ENCODE measurements at places on chromosomes 5 and 9.
A peak's percentile ranks its signal among the peaks of the same experiment; 100 is the strongest.

GRCh38 chr9:34575862-34576596 is 13.5 kb downstream of the CNTFR start:
- no peak for DNase-seq

GRCh38 chr5:5078009-5078897 is 61.9 kb upstream of the ADAMTS16 start:
- no peak for DNase-seq

- DNase-seq, result no peak
Measured at GRCh38 chr9:122382901-122383850, 12.4 kb downstream of the PTGS1 start.

DNA sequence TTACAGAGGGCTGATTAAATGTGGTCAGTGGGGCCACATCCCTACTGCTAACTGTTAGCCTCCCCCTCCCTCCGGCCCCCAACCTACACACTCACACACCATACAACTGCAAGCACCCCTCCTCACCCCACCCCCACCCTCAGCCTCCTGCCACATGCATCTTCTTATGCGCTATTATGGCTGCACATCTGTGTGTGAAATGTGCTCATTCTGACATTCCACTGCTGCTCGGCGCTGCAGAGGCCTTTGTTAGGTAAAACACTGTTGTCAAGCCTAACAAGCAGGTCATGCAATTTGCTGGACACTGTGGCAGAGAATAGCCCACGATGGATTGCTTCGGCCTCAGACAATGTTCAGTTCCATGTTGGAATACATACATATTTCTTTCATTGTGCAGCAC is 173.6 kb downstream of the NR2F1-AS1 start:
- no peak for DNase-seq

DNA sequence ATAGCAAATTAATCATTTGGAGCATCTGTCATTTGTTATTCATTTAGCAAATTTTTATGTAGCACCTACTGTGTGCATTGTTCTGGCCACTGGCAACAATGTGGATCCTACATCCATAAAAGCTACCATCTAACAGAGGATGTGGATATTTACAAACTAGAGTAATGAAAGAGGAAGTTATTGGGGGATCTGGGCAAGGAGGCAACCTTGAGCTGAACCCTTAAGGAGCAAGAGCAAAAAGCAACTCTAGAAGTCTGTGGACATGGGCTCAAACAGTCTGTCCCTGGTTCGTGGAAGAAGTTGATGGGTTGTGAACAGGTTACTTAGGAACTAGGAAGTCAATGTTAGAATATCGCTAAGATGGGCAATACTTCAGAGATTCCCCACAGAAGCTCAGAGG is 259.9 kb downstream of the SYK start:
- no peak for DNase-seq

DNA sequence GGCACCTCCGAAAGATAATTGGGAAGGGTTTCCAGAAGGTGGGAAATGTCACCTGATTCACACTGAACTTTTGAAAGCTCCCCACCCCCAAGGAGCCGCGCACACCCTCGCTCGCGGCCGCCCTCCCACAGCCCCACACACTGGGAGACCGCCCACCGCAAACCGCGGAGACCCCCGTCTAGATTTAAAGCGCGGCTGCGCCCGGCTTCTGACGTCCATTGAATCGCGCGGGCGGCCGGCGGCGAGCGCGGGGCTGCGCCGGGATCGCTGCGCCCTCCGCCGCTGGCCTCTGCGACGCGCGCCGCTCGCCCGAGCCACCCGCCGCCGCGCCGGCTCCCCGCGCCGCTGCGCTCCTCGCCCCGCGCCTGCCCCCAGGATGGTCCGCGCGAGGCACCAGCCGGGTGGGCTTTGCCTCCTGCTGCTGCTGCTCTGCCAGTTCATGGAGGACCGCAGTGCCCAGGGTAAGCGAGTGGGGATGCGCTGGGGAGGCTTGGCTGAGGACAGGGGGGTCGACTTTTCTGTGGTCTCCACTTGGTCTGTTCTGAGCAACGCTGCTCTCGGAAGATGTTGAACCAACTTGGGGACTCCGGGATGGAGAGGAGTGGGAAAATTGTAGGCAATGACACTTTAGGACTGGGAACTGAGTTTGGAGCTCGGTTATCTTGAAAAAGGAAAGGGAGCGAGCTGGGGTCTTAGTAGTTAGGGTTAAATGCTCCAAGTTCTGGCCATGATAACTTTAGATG is at the start of gene FST:
TSS of gene FST (plus strand) at position 214 of the 743 bp plus-strand sequence. CDS start at position 377, 163 bp downstream.
- DNase-seq, result peak; percentile 33

- no peak for DNase-seq
Measured at GRCh38 chr5:6495433-6496206, 47.0 kb downstream of the UBE2QL1 start.

DNA sequence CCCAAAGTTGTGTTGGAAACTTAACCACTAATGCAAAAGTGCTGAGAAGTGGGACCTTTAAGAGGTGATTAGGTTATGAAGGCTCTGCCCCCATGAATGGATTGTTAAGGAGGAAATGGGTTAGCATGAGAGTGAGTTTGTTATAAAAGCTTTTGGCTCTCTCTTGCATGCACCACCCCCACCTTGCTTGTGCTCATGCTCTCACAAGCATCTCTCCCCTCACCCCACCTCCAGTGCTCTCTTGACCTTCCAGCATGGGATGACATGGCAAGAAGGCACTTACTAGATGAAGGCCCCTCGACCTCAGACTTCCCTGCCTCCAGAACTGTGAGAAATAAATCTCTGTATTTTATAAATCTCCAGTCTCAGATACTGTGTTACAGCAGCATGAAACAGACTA is 52.8 kb downstream of the RICTOR start:
- DNase-seq, result no peak

DNA sequence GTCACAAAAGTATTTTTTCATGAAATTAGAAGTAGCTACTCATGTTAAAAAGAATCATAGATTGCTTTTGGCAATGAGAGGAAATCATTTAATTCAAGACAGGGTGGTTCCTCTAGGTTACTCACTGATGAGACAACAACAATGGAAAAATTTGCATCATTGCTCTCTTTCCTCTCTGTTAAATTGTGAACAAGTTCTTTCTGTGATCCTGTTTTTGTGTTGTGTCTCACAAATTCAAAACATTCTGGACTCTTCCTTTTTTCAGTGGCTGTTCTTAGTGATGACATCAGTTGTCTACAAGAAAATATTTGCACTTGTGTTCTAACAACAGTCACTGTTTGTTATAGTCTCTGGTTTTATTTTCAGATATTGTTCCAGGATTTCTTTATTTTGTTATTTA is 95.3 kb downstream of the XRCC4 start:
- DNase-seq, result no peak

DNA sequence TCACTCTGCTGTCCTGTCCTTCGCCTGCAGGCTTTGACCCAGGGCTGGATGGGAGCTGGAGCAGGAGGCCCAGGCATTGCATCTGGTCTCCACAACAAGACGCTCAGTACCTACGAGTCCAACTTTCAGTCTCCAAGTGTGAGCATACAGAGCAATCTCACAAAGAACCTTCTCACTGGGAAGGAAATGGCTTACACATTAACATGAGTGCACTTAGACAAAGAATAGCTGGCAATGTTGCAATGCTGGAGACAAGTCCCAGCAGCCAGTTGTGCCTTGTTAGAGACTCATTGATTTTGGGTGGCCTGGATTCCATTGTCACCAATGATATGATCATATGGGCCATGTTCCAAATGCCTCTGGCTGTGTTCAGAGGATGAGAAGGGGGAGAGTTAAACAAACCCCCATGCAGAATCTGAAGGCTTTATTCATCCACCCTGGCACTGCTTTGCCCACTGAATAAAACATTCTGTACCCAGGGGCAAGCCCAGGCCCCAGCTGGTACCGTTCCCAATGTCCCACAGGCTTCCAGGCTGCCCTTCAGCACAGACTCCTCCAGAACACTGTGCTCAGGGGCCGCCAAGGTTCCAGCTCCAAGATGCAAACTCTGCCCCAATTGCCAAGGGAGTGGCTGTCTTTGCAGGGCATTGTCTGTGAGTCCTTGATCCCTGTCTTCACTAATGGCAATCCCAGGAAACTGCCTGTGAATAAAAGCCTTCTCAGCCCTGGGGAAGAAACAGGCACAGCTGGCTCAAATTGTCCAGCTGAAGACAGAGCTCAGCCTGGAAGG is 185.5 kb downstream of the HSD17B3 start:
- no peak for DNase-seq

DNA sequence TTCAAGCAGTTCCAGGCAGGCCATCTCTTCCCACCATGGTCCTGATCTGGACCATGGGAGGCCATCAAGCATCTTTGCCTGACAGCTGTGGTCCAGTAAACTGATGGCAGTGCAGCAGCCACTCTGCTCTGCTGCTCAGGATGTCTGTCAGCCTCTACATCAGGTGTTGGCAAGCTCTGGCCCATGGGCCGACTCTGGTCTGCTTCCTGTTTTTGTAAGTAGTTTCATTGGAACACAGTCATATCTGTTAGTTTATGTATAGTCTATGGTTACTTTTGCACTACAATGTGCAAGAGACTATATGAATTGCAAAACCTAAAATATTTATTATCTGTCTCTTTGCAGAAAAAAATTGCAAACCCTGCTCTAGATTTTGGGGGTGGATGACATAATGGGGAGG is 225.0 kb downstream of the KCTD16 start:
- no peak for DNase-seq

DNA sequence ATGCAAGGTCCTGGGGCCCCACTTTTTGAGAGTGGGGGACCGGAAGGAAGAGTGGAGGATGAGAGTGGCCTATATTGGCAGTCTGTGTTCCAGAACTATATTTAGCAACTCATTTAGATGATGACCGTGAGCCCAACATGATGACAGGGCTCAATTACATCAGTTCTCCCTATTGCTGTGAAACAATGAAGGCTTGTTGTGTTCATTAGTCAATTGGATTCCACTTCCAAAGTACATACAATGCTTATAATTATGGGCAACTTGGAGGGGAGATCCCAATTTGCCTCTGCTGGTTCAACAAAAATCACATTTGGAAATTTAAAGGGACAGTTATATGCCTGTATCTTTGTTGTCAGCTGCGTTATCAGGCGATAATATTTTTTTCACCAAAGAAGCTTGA is 91.1 kb downstream of the TARS1 start:
- DNase-seq, result no peak

GRCh38 chr5:81696418-81697397 is 54.2 kb downstream of the SSBP2 start:
- DNase-seq, result no peak

GRCh38 chr5:118208031-118208453 is 780.3 kb downstream of the DTWD2 start:
- no peak for DNase-seq

DNA sequence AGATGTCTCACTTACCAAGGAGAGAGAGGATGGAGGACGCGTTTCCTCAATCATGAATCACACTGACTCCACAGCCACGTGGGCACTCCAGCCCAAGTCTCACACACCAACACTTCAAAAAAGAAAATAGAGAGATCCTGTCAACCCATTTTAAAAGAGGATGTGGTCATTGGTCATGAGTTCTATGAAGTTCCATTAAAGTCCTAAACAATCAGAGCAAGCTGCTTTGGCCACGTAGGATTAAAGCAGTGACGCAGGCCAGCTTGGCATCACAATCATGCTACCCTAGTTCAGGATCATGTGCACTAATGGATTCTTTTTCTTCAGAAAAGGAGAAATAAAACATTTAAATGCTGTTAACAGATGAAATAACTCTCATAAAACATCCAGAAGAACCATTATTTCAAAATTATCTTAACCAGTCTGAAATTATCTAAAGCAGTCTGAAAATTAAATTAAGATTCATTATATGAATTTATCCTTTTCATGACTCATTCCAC is 108.1 kb downstream of the SEMA5A start:
- DNase-seq, result no peak

GRCh38 chr9:133700819-133701320 is 37.3 kb downstream of the SARDH start:
- no peak for DNase-seq

DNA sequence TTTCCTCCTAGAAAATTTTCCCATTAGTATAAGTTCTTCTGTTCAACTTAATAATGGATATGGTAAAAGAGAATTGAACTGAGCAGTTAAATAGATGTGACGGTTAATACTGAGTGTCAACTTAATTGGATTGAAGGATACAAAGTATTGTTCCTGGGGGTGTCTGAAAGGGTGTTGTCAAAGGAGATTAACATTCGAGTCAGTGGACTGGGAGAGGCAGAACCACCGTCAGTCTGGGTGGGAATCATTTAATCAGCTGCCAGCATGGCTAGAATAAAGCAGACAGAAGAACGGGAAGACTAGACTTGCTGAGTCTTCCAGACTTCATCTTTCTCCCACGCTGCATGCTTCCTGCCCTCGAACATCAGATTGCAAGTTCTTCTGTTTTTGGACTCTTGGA is 689.6 kb upstream of the CDH10 start:
- no peak for DNase-seq

DNA sequence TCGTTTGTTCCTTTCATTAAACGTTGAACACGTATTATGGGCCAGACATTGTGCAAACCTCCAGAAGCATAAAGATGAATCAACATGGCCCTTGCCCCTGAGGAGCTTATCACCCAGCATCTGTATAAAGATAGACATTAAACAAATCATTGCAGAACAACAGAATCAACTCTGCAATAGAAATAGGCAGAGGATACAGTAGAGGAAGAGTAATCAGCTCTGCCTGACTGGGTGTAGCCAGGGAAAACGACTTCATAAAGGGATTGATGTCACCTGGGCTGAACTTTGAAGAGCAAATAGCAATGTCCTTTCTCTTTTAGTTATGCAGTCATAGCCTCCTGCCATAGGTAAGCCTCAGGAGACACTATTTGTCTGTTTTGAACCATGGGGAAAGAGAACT is 13.4 kb downstream of the RGS7BP start:
- peak; percentile 51 for DNase-seq

- DNase-seq, result no peak
Measured at GRCh38 chr5:179923436-179923835, 15.7 kb upstream of the TBC1D9B start.

DNA sequence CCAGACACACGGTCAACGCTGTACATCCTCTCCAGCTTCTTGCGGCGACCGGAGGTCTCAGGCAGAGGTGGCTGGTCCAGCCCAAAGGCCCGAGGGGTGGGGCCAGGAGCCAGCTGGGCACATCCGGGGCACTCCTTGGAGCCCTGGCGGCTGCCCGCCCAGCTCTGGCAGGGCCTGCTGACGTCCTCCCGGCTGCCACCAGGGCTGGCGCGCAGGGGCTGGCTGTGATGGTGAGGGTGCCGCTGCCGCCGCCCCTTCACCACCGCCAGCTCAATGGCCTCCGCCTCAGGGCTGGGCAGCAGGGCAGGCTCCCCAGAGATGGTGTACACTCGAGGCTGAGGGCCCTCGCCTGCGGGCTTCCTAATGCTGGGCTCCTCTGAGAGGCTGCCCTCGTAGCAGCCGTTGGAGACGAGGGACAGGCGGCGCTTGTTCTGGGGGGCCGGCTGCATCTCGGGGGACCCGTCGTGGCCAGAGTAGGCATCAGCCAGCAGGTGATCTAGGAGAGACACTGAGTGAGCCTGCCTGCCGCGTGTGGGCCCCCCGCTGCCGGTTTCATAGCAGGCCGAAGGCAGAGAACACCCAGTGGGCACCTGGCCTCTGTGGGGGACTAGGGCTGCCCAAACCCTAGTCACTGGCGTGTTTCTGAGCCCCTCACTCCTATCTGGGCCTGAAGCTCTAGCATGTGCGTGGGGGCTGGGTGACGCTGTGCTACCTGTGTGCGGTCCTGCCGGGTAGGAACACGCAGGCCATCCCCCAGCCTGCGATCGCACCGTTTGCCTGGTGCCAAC is 1.5 kb downstream of the NSMF start:
- no peak for DNase-seq

GRCh38 chr5:3650320-3650719 is 54.7 kb downstream of the IRX1 start:
- no peak for DNase-seq
